ENCODE measurements at places on chromosomes 3 and 15.

- no peak for DNase-seq
Measured at GRCh38 chr3:107221856-107222255, 155.4 kb upstream of the CCDC54 start.

- DNase-seq, result no peak
Measured at GRCh38 chr3:71815340-71816067, 30.6 kb upstream of the PROK2 start.

GRCh38 chr3:52407779-52408178, 37.1 kb downstream of the SEMA3G start:
- no peak for DNase-seq

DNA sequence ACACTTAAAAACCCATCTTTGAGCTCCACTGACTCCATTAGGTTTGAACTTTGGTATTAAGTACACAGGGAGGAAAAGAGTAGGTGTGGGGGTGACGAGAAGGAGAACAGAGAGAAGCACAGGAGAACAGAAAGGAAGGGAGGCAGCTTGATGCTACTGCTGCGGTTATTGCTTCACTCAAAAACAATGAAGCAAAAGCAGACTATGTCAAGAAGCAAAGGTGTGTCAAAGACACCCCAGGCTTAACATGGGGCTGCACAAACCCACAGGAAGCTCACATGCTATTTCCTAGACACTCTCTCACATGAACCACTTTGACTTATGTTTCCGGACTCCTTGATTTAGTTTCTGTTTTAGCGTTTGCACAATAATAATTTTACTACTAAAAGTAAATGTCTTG, 961.0 kb upstream of the CFAP20DC start:
- no peak for DNase-seq

GRCh38 chr3:42090973-42091731, at the start of gene TRAK1:
TRAK1 (plus strand) TSS chr3:42091357; CDS start chr3:42091470, 113 bp downstream.
- DNase-seq, result peak; percentile 78

- no peak for DNase-seq
Measured at GRCh38 chr15:61092361-61093157, 136.5 kb downstream of the RORA start.

DNA sequence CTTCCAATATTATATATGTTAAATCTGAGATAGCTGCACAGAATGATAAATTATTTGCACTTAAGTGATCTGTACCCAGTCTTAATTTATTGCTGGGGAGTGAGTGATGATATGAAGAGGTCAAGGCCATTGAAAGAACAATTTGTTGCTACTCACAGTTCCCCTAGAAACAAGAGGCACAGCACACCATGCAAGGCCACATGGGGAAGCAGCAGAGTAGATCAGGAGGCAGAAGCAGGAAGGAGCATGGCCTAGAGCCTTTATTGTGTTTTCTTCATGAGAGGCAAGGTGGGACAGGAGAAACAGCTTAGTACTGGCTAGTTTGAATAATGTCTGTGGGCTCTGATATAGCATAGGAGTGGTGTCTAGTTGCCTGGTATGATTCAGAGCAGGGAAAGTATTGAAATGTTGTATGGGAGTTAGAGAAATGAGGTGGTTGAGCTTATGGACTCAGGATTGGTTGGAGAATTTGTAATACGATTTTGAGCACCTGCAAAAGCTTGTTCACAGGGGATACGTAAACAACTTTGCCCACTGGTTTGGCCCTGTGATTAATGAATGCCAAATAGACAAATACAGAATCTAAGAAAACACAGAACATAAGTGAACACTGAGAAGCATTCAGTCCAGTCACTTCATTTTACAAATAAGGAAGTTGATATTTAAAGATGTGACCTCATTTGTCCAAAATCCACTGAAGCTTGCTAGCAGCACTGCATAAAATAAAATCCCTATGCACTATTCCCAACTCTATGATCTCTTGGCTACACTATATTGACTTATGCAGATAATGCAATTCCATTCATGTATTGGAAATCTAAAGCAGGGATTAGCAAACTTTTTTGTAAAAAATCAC, 71.7 kb downstream of the TMCO5A start:
- no peak for DNase-seq

GRCh38 chr3:117836296-117836695, 1126.7 kb downstream of the TUSC7 start:
- DNase-seq, result no peak

GRCh38 chr3:9247361-9247940, 2.0 kb downstream of the SRGAP3 start:
- DNase-seq, result no peak
